Activated T-helper 1 cell treated with anti-CD3 and anti-CD28 coated beads, Interleukin-2, amount 50 U/mL, for 16 hours (primary cell): ENCODE measurements at places on chromosomes 16 and 17.

- DNase-seq = no peak
Observed at GRCh38 chr16:62190426-62190825, 154.2 kb upstream of the CDH8 start.

GRCh38 chr17:28185658-28186057 is 133.3 kb upstream of the TMEM97 start:
- DNase-seq = no peak

- DNase-seq = no peak
Observed at GRCh38 chr16:85522842-85523601, 90.1 kb upstream of the GSE1 start.

GRCh38 chr16:81210807-81211206 is 27.7 kb upstream of the BCO1 start:
- DNase-seq = no peak

DNA sequence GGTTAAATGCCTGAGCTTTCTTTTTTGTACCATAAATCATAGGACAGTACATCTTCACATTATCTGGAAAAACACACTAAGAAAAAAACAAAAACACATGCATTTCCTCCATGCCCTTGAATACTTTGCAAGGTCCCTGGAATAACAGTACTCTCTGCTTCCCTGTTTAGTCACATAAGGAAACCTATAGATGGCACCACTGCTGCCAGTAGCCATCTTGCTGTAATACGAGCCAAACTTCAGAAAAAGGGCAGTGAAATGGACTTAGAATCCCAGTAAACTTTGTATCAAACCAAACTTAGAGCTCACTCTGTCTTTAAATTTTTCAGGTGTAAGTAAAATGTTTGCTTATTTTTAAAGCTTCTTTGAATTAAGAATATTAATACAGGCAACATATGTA is 435.5 kb downstream of the KCNJ2 start:
- no peak for DNase-seq

GRCh38 chr17:65627891-65628643 is 66.6 kb upstream of the AXIN2 start:
- DNase-seq = no peak

DNA sequence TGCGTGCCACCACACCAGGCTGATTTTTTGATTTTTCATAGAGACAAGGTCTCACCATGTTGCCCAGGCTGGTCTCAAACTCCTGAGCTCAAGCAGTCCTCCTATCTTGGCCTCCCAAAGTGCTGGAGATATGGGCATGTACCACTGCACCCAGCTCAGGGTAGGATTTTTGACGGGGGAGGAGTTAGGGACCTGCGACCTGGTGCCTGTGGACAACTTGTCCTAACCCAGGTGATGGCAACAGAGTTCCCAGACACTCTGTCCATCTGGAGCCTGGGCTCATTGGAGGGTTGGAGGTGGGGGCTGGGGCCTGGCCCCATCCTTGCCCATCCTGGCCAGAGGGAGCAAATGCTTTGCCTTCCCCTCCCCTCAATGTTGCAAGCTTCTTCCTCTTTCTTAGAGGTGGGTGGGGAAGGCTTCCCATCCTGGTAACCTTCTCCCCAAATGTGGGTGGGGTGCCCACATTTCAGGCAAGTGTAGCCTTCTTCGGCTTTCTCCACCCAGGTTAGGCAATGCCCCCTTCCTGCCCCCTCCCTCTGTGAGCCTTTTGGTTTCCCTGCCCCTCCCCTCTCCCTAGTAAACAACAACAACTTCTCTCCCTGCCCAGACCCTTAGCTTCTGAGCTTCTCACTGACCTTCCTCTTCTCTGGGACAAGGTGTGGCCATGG is 24.9 kb downstream of the RARA start:
- DNase-seq = no peak

DNA sequence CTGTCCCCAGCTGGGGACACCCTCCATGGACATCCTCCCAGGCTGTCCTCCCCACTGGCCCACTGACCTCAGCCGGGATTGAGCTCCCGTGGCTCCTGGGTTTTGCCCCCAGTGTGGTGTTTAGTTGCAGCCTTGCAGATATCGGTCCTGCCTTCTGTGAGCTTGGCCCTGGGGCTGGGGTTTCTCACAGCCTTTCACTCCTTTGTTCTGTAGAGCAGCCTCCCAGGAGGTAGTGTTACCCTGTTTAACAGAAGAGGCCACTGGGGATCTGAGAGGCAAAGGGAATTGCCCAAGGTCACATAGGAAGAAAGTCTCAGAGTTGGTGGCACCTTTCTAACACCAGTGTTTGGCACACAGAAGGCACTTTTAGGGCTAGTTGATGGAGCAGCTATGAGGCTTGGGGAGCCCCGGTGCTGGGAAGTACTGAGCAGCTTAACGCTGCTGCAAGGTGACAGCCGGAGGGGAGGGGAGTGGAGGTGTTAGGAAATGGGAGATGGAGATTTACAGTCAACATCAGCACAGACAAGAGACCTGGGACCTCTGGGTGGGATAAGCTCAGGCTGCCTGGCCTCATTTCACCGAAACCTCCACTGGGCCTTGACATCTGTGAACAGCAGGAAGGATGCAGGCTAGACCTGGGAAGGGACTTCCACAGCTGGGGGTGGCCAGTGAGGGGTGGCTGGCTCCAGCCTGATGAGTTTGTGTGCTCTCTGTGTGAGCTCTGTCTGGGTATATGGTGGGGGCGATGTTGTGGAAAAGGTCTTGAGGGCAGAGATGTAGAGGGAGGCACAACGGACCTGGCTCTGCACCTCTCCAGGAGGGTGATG is 26.1 kb downstream of the CACNA1G start:
- no peak for DNase-seq

DNA sequence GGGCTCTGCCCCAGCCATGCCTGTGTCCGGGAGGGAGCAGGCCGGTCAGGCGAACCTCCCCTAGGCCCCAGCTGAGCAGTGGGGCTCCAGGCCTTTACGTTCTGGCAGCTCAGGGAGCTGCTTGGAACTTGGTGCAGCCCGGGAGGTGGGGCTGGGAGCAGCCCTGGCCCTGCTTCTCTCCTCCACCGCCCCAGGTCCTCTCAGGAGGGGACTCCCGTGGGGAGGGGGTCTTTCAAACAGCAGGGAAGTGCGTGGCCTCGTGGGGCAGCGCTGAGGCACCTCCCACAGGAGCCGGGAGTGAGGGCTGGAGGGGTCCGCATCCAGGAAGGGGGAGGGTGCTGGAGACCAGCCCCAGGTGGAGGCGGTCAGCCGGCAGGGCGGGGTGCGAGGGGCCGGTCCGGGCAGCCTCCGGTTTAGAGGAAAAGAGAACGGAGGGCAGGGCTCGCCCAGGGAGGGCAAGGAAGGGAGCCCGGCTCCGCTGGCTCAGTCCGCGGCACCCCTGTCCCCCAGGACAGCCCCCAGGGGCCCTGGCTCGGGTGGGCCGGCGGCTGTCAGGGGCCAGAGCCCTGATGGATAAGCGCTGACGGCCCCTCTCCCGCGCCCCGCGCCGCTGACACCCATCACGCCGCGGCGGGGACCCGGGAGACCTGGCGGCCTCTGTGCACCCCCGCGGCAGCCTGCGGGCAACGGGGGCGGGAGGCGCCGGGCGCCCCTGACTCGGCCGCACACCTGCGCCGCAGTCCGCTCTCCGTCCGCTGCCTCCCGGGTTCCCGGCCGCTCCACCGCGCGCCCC is 587 bp upstream of the PRR35 start:
- no peak for DNase-seq

- no peak for DNase-seq
Observed at GRCh38 chr16:85245307-85246172, 133.3 kb upstream of the CIBAR2 start.

- DNase-seq = no peak
Observed at GRCh38 chr17:18156171-18156975, 27.3 kb upstream of the ALKBH5 start.

DNA sequence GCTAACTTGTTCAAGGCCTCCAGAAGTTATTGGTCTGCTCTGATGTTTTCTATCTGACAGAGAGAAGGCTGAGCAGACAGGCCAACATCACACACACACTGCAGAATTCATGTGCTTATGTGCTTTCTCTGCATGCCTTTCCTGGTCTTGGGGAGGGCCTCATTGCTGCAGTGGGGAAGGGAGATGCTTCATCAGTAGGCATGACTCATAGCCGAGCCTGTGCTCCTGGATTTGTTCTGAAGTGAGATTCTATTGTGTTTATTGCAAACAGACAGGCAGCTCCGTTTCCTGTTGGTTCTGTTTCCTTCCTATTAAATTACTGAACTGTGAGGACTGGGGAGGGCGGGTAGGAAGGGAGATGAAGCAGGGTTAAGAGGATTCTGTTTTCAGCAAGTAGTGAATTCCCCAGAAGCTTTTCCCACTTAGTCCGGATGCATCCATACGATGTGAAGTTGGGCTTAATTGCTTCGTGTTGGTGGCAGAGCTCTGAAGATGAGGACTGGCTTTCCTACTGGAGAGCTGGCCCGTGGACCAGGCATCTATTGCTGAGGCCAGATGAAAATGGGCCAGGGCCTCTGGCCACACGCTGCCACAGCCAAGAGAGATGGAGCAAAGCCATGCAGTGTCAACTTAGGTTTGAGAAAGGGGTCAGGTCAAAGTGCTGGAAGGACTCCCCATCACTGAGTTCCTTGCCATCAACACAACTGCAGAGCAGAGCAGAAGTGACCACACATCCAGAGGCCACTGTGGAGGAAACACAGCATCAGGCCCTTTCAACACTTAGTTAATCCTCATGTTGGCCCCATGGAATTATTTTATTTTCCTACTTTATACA is 179.3 kb downstream of the UTP18 start:
- DNase-seq = no peak

- DNase-seq = no peak
Observed at GRCh38 chr16:3113765-3114479, 1.5 kb downstream of the ZNF205 start.

GRCh38 chr16:85428168-85428898 is 184.8 kb upstream of the GSE1 start:
- peak; percentile 26 for DNase-seq

GRCh38 chr17:1720856-1721386 is 3.6 kb upstream of the WDR81 start:
- DNase-seq = peak; percentile 39

DNA sequence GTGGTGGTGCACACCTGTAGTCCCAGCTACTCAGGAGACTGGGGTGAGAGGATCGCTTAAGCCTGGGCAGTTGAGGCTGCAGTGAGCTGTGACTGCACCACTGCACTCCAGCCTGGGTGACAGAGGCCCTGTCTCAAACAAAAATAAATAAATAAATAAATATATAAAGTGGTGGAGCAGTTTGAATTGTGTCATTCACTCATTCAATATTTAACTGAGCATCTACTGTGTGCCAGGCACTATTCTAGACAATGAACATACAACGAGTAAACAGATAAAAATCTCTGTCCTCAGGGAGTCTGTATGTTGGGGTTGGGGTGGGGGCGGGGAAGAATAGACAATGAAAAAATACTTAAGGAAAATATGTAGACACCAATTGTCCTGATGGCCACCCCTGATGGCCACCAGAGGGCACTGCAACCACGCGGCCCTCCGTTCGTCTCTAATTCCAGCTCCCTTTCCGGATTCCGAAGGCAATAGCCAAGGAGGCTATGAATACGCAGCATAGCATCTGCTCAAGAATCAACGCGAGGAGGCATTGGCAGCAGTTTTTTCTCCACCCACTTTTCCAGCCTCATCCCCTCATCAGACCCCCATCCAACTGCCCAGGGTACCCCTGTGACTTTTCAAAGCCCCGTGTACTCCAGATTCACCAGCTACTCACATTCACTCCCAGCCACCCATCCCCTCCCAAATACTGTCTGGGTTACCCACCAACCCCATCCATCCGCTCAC is 21.4 kb downstream of the QPRT start:
- peak; percentile 60 for DNase-seq

DNA sequence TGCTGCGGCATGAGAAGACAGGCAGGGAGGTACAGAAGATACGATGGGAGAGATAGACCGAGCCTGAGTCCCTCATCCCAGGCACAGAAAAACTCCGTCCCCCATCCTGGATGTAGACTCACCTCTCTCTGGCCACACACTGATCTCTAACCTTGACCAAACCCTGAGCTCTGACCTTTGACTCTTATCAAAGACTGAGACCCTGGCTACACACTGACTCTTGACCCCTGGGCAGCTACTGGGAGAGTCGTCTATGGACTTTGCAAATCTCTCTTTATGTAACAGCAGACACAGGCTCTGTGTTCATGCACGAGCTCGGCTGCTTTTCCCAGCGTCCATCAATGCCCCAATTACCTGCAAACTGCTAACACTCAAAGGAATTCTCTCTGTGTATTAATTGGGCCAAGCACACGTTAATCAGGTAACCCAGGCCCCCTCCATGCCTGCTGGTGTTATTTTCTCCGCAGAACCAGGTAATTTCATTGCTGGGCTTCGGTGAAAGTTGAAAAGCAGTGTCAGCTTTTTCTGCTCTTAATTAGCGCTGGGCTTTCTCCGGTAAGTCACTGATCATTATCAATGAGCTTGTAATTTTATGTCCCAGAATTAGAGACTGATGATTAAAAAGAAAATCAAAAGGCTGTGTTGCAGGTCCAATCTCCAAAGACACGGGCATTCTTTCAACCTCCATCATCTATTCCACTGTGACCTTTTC is 179.4 kb upstream of the NLRP1 start:
- no peak for DNase-seq

DNA sequence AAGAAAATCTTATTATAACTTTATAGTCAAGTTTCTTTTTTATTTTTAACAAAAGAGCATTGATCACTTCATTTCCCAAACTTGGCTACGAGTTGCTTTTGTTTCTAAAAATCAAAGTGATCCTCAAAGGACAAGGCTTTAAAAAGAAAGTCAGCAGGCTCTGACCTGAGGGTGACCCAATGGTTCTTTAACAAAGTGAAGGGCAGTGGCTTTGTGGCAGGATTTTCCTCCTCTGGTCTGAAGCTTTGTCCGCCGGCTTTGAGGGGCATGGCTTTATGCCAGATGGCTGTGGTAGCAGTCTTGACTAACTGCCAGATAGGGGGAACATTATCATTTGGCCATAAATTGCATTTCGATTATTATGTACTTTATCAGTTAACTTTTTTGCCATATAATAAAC is 28.5 kb downstream of the IQCK start:
- no peak for DNase-seq
